ENCODE measurements at places on chromosomes 3 and 15.

- no peak for DNase-seq
These were observed 111.3 kb downstream of the GBE1 start for GRCh38 chr3:81650187-81650586.

GRCh38 chr3:196423044-196423781 lies 9.0 kb downstream of the UBXN7 start:
- no peak for DNase-seq

DNA sequence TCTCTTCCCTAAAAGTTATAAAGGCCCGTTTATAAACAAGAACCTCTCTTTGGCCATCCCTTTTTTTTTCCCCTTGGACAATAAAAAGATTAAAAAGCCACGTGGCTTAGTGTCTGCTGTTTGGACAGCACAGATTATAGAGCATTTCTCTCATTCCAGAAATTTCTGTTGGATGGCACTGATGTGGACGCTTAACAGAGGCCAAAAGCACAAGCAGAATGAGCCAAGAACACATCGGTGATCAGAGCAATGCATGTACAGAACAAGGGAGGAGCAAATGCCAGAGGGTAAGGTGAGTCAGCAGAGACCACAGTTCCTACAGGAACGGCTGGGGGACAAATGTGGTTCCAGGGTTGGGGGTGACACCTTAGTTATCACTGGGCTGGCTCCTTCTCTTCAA lies 30.3 kb upstream of the CTNNB1 start:
- no peak for DNase-seq

DNA sequence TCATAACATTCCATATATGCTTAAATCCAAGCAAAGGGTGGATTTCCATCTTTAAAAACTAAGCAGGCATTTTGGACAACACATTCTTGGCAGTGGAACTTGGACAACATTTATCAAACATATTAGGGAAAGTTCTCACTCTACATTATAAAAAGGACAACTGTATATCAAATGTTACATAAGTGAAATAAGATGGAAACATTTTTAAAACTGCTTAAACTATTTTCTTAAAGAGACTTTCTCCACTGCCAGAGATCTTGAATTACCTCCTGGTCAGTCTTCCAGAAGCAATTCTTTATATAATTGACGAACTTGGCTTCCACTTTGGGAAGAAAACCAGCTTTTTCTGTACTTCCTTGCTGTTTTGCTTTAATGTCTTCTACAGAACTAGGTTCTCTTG lies 109.3 kb downstream of the NEO1 start:
- no peak for DNase-seq

All from stimulated activated naive CD4-positive, alpha-beta T cell treated with Interleukin-2 at 50 U/mL for 16 hours (primary cell).